ENCODE measurements at places on chromosomes 1 and 21. TPM values are rescaled to one million over a fixed set of nuclear protein-coding genes. Genes with fewer than 3 reads are reported as not detected.

GRCh38 chr1:234927312-234927970, 201.2 kb downstream of the TOMM20 start:
- no peaks in the 10 kb centered on the region for H3K36me3 ChIP-seq
- no peak overlapping the region for H3K27ac ChIP-seq
- H3K4me3 ChIP-seq, result no peak overlapping the region

- no peaks in the 10 kb centered on the region for H3K36me3 ChIP-seq
- peak; percentile 41 for DNase-seq
- no peak overlapping the region for H3K27ac ChIP-seq
- H3K4me1 ChIP-seq, result peaks cover 37% of the 10 kb centered on the region
- H3K27me3 ChIP-seq, result no peaks in the 10 kb centered on the region
- no peak overlapping the region for H3K4me3 ChIP-seq
Observed at GRCh38 chr1:29706936-29707335, 470.6 kb downstream of the PTPRU start.

DNA sequence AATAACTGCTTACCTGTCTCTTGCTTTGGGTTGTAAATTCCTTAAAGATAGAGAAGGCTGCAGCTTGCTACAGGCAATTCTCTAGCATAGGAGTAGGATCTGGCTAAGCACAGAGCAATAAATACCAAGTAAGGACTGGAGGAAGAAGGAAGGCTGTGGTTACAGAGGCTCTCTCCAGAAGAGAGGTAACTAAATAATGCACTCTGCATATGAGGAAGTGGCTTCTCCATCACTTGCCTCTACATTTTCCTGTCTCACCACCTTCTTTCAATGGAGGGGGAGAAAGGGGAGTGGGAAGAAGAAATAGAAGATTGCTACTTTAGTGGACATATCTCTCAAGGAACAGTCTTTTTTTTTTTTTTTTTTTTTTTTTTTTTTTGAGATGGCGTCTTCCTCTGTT, 60.9 kb upstream of the LAX1 start:
- H3K27me3 ChIP-seq, result no peaks in the 10 kb centered on the region
- no peaks in the 10 kb centered on the region for H3K4me1 ChIP-seq
- no peak overlapping the region for H3K4me3 ChIP-seq
- DNase-seq, result no peak
- no peak overlapping the region for H3K27ac ChIP-seq
- H3K36me3 ChIP-seq, result peaks cover 43% of the 10 kb centered on the region

GRCh38 chr1:93338387-93339146, 7.1 kb upstream of the DR1 start:
- H3K27ac ChIP-seq, result peak overlapping the region; percentile 75
- peak; percentile 96 for DNase-seq
- no peaks in the 10 kb centered on the region for H3K27me3 ChIP-seq
- peaks cover 14% of the 10 kb centered on the region for H3K4me1 ChIP-seq
- peak overlapping the region; percentile 5 for H3K4me3 ChIP-seq
- H3K36me3 ChIP-seq, result no peaks in the 10 kb centered on the region

DNA sequence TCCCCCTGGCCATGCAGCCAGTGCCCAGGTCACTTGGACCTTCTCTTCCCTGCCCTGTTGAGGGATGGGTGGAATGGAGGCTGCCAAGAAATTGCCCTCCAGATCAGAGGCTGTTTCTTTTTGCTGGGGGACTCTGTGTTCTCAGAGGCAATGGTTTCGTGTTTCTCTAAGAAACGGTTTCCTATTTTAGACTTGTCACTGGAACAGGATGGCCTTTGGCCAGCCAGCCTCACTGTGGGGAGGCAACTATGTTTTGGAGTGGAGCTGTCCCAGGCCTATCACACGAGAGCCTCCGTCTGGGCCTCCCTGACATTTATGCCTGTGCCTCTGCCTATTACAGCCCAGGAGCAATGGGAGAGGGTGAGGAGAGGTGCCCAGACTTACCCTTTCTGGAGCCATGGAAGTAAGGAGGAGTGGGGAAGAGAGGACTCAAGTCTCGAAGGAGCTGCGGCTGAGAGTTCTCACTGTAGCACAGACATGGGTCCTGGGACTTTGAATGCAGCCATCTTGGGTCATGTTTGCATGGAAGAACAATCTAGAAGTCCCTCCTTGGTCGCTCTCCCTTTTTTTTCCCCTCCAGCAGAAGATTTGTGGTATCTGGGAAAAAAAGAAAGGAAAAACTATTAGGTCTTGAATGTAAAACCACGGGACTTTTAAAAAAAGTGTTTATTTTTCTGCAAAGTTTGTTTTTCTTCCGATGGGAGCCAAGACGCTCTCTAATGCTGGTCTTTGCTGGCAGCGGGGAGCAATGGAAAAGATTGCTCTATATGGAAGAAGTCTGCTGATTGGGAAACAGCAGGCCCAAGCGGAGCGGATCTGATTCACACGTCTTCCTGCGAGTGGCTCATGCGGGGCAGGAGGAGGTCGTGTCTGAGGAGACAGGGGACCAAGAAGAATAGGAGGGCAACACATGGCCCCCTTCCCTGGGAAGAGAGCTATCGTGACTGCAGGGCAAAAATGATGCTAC, 219.2 kb downstream of the FOXD2 start:
- peak; percentile 18 for DNase-seq
- peaks cover 8% of the 10 kb centered on the region for H3K4me1 ChIP-seq
- no peaks in the 10 kb centered on the region for H3K36me3 ChIP-seq
- H3K4me3 ChIP-seq, result no peak overlapping the region
- peak overlapping the region; percentile 31 for H3K27ac ChIP-seq
- peaks cover 3% of the 10 kb centered on the region for H3K27me3 ChIP-seq

DNA sequence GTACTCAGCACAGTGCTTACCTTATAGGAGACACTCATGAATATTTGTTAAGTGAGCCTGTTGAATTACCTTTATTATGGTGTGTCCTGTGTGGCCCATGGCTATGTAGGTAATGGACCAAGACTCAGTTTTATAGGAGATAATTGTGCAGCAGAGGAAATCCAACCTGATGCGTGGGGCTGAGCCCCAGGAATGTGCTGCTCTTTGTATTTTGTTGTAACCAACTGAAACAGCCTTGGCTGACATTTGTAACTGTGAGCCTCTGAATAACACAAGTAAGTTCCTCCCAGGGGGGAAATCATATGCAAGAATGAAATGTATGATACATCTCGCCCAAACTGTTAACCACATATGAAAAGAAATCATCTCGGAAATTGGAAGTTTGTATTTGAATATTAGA, 364.2 kb upstream of the ZP4 start:
- no peak for DNase-seq
- H3K27ac ChIP-seq, result no peak overlapping the region
- no peak overlapping the region for H3K4me3 ChIP-seq
- H3K36me3 ChIP-seq, result no peaks in the 10 kb centered on the region
- H3K27me3 ChIP-seq, result no peaks in the 10 kb centered on the region

Gene RGS4
- total RNA-seq, result 23.8 TPM
